Activated CD8-positive, alpha-beta T cell treated with anti-CD3 and anti-CD28 coated beads, Interleukin-2, amount 10 ng/mL, durations not matched to agents 7 days and 5 days (primary cell): ENCODE measurements at places on chromosomes 1 and 21. TPM values are rescaled to one million over a fixed set of nuclear protein-coding genes. Genes with fewer than 3 reads are reported as not detected.
A peak's percentile ranks its signal among the peaks of the same experiment; 100 is the strongest.

The KIF2C gene
- total RNA-seq = 125 TPM

DNA sequence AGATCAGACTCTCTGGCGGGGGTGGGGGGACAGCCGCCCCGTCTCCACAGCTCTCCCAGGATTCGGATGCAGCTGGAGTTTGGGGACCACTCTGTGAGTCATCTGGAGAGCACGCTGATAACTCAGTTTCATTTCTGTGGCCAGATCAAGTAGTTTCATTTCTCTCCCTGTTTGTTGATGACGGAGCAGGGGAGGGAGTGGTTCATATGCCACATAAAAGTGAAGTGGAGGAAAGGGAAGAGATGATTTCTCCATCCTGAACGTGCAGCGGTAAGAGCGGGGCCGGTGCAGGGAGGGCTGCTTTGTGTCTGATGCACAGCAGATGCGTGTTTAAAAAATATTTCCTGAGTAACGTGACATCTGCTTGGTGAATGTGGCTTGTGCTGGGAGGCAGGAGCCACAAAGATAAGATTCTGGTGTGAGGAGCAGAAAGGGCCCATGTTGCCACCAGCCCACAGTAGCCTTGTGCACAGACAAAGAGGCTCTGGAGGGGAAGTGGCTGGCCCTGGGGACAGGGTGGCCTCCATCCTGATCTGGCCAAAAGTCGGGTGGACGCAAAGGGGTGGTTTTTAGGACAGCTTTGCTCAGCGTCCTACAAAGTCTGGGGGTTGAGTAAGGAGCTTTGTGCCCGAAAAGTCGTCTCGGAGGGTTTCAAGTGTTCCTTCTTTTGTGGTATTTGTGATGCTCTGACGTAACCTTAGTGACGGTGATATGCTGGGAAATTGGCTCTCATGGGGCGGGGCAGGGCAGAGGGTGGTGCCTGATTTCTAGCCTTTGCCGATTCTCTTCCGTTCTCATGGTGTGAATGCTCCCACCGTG is at the start of gene MX2:
Gene MX2 (plus strand): TSS at position 242 of the 819 bp plus-strand sequence. CDS start 14,880 bp downstream, outside the sequence.
- peak within 1 kb of the TSS; percentile 89 for H3K4me3 ChIP-seq
- DNase-seq = peak; percentile 91
- H3K27me3 ChIP-seq = no peaks in the 10 kb centered on the region
- H3K36me3 ChIP-seq = peaks cover 36% of the 10 kb centered on the region
- peaks cover 76% of the 10 kb centered on the region for H3K4me1 ChIP-seq

GRCh38 chr1:100076744-100077143 is 56.0 kb downstream of the SASS6 start:
- no peak overlapping the region for H3K27ac ChIP-seq
- H3K4me1 ChIP-seq = peaks cover 1% of the 10 kb centered on the region
- no peak for DNase-seq
- no peaks in the 10 kb centered on the region for H3K27me3 ChIP-seq
- H3K4me3 ChIP-seq = no peak overlapping the region

DNA sequence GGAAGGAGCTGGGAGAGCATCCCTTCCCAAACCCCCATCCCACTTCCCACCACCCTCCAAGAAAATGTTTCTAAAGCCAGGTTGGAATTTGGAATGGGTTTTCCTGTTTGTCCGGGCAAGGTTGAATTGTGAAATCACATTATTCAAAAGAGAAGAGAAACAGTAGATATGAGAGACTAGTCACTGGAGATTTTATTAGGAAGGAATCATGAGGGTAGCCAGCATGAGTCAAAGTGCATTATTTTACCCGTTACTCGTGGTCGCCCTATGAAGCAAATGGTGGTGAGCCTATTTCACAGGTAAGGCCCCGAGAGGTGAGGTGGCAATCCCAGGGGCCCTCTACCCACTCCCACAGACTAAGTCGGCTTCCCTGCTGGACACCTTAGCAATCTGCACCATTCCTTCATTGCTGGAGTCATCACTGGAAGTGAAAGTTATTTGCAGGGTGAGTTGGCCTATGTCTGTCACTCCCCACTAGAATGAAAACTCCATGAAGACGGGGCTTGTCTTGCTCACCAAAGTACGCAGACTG is 52.8 kb downstream of the TOMM20 start:
- peak overlapping the region; percentile 63 for H3K27ac ChIP-seq
- no peak for DNase-seq
- H3K27me3 ChIP-seq = no peaks in the 10 kb centered on the region
- H3K36me3 ChIP-seq = no peaks in the 10 kb centered on the region

GRCh38 chr1:187871177-187871845 is 1042.6 kb downstream of the PLA2G4A start:
- no peaks in the 10 kb centered on the region for H3K4me1 ChIP-seq
- no peaks in the 10 kb centered on the region for H3K36me3 ChIP-seq
- H3K27ac ChIP-seq = no peak overlapping the region
- no peak for DNase-seq
- H3K27me3 ChIP-seq = no peaks in the 10 kb centered on the region
- H3K4me3 ChIP-seq = no peak overlapping the region

The LIN28A gene
- not detected for total RNA-seq

- H3K36me3 ChIP-seq = peaks cover 7% of the 10 kb centered on the region
- no peaks in the 10 kb centered on the region for H3K27me3 ChIP-seq
- DNase-seq = no peak
- no peak overlapping the region for H3K4me3 ChIP-seq
- H3K27ac ChIP-seq = no peak overlapping the region
- H3K4me1 ChIP-seq = no peaks in the 10 kb centered on the region
These were observed 36.1 kb downstream of the SLX9 start for GRCh38 chr21:44975720-44976555.

The SPRR5 gene
- not detected for total RNA-seq

DNA sequence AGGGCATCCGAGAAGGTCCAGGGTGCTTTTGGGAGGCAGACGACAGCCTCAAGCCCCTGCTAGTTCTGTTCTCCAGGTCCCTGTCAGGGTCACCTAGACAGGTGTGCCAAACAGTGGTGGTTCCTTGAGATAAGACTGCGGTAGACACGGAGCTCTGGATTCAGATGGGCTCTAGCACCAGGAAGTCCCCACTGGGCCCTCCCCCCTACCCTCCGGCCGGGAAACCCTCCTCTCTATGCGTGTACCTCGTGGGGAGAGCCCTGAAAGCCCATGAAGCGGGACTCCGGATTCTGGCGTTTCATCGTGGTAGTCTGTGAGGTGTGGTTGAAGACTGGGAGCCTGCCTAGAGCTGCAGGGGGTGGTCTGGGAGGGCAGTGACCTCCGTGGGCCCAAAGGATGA is 2.1 kb upstream of the KCNA2 start:
- no peak overlapping the region for H3K27ac ChIP-seq
- H3K4me3 ChIP-seq = no peak overlapping the region
- no peaks in the 10 kb centered on the region for H3K36me3 ChIP-seq
- H3K4me1 ChIP-seq = peaks cover 25% of the 10 kb centered on the region

DNA sequence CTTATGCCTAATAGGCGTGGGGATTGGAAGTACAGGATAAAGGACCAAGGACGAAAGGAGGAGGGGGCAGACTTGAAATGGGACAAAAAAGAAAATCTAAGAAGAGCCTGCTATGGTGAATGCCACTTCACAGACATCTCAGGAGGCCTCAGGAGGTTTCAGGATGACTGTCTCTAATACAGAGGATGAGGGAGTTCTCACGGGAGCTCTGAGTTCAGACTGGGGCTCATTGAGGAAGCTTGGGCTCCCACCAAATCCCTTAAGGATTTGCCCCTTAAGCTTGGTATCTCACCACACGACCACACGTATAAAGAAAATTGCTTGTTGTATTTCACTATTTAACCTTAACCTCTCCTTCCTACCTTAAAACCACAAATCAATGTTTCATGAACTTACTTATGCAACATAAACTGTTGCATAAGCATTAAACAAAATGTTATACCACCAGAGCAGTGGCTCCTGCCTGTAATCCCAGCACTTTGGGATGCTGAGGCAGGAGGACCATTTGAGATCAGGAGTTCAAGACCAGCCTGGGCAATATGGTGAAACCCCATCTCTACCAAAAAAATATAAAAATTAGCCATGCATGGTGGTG is 12.4 kb downstream of the SLC30A1 start:
- no peak overlapping the region for H3K4me3 ChIP-seq
- H3K36me3 ChIP-seq = peaks cover 2% of the 10 kb centered on the region
- no peak overlapping the region for H3K27ac ChIP-seq
- H3K4me1 ChIP-seq = peaks cover 6% of the 10 kb centered on the region
